ENCODE measurements at places on chromosomes 12 and 14.

DNA sequence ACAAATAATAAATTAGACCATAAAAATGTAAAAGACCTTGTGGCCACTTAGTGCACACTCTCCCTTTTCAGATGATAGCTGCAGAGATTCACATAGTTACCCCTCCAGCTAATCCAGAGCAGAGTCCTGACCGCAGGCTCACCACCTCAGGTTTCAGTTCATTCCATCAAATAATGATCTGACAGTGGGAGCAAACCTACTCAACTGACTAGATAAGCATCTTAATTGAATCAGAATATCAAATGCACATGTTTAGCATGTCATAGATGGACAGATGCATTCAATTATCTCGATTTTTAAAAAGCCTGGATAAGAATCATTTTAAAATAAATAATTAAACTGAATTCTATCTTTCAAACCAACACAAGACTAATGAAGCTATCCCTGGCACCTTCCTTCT, 242.3 kb upstream of the PDZRN4 start:
- no peak for DNase-seq

DNA sequence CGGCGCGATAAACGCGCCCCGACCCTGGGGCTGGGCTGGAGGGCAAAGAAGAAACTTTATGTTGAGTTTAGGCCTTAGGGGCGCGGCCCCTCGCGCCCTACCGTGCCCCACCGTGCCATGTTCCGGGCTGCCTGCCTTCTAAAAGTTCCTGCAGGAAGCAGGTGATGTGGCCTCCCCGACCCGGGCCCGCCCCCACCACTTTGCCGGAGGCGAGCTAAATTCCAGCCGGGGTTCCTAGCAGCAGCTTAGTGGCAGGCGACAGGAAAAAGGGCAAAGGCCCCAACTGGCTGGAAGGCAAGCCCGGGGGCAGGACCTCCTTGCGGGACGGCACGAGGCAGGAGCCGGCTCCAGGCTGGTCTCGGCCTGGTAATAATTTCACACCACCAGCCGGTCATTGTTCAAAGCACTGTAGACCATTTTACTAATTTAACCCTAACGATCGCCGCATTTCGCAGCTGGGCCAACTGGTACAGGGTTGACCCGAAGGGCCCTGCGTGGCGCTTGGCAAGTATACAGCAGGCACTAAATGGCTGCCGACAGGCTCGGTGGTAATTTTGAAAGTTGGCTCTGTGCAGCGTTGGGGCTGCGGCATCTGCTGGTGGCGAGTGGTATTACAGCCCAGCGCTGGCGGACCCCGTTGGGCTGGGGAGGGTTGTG, 895 bp upstream of the CCDC88C start:
- no peak for DNase-seq

DNA sequence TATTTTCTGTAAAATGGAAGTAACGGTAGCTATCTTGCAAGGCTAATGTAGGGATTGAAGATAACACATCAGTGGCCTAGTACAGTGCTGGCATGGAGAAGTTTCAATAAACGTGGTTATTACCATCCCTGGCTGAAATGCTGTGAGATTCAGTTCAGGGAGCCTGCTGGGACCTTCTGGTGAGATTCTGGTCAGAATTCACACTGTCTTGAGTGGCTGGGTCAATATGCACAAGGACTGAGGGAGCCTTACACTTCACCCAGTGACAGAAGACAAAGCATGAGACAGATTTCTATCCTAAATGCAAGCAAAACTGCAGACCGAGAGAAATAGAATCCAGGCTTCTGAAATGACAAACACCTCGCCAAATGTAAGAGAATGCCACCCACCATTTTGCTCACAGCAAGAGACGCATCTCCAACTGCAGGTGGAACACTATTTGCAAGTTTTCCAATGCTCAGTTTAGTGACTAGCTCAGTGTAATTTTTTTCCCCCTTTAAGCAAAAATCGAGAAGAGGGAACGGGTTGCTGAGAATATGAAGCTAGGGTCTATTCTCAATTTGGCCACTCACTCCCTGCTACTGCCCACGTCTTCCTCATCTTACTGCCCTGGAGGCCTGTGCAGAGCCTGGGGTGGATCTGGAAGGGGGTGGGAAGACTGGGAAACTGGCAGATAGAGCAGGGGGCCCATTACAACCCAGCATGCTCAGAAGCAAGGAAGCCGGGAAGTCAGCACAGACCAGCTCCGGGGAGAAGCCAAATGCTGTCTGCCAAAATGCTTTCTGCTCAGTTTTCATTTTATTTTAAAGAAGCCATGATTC, 201.3 kb downstream of the TTC7B start:
- no peak for DNase-seq

DNA sequence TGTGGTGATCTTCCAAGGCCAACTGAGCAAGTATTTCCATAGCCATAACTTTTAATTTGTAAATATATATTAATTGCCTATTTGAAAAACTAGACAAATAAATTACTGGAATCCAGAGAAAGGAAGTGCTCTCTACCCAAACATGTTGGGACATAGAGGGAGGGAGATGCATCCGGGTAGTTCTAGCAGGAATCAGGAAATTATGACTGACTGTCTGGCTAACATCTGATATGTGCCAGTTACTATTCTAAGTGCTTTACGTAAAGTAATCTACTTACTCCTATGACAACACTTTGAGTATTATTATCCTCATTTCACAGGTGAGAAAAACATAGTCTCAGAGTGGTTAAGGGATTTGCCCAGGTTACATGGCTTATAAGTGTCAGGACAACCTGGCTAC, 147.7 kb upstream of the VASH1 start:
- no peak for DNase-seq

- peak; percentile 60 for DNase-seq
Measured at GRCh38 chr12:104263580-104264358, 39.8 kb upstream of the EID3 start.

- no peak for DNase-seq
Measured at GRCh38 chr14:67018720-67019119, 170.5 kb upstream of the GARIN2 start.

DNA sequence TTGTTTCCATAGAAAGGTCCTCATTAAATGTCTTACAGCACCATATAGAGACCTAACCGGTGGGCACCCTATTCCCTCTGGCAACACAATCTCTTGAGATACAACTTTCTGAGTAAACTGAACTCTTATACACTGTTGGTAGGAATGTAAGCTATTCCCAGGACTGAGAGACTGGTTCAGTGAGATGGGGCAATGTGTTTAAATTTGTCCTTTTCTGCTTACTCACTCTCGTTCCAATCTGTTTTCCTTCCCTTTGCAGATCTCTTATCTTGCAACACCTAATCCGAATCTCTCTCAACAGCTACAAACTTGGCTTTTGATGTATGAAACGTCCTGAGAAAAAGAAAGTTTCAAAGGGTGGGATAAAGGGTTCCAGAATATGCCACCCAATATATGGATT, 26.1 kb upstream of the ETV6 start:
- no peak for DNase-seq

GRCh38 chr14:24317141-24317928, 6.0 kb downstream of the LTB4R start:
- no peak for DNase-seq

- DNase-seq, result no peak
Measured at GRCh38 chr14:91373591-91374254, 43.9 kb downstream of the CCDC88C start.

- DNase-seq, result no peak
Measured at GRCh38 chr12:78081590-78082314, 251.1 kb downstream of the NAV3 start.

- no peak for DNase-seq
Measured at GRCh38 chr12:50018968-50019367, 6.3 kb downstream of the RACGAP1 start.

All from AG09309 (cell line).